Mesenchymal stem cell (in vitro differentiated cells and primary cell): ENCODE measurements at places on chromosomes 5 and 9.

GRCh38 chr9:89213396-89213880 is 34.8 kb upstream of the SHC3 start:
- H3K4me1 ChIP-seq = no peaks in the 10 kb centered on the region
- H3K36me3 ChIP-seq = no peaks in the 10 kb centered on the region
- H3K4me3 ChIP-seq = no peak overlapping the region

- no peaks in the 10 kb centered on the region for H3K36me3 ChIP-seq
- no peak overlapping the region for H3K27ac ChIP-seq
- H3K27me3 ChIP-seq = no peaks in the 10 kb centered on the region
- no peak for DNase-seq
- peaks cover 5% of the 10 kb centered on the region for H3K4me1 ChIP-seq
These were observed 48.5 kb downstream of the GDNF start for GRCh38 chr5:37791321-37791720.

GRCh38 chr5:12861886-12862654 is 957.8 kb upstream of the CTNND2 start:
- H3K4me3 ChIP-seq = no peak overlapping the region
- no peaks in the 10 kb centered on the region for H3K4me1 ChIP-seq
- no peaks in the 10 kb centered on the region for H3K27me3 ChIP-seq
- no peak overlapping the region for H3K27ac ChIP-seq

GRCh38 chr9:8261737-8262136 is 462.2 kb upstream of the DMAC1 start:
- no peak overlapping the region for H3K4me3 ChIP-seq
- DNase-seq = no peak
- no peak overlapping the region for H3K27ac ChIP-seq
- H3K36me3 ChIP-seq = no peaks in the 10 kb centered on the region
- H3K4me1 ChIP-seq = no peaks in the 10 kb centered on the region
- no peaks in the 10 kb centered on the region for H3K27me3 ChIP-seq

GRCh38 chr5:177006265-177006972 is at the start of gene UIMC1:
UIMC1 (minus strand) TSS chr5:177006779; CDS start chr5:176982615, 24,164 bp downstream.
- peaks cover 8% of the 10 kb centered on the region for H3K4me1 ChIP-seq
- peak; percentile 91 for DNase-seq
- H3K27ac ChIP-seq = peak within 1 kb of the TSS; percentile 80
- no peaks in the 10 kb centered on the region for H3K27me3 ChIP-seq

DNA sequence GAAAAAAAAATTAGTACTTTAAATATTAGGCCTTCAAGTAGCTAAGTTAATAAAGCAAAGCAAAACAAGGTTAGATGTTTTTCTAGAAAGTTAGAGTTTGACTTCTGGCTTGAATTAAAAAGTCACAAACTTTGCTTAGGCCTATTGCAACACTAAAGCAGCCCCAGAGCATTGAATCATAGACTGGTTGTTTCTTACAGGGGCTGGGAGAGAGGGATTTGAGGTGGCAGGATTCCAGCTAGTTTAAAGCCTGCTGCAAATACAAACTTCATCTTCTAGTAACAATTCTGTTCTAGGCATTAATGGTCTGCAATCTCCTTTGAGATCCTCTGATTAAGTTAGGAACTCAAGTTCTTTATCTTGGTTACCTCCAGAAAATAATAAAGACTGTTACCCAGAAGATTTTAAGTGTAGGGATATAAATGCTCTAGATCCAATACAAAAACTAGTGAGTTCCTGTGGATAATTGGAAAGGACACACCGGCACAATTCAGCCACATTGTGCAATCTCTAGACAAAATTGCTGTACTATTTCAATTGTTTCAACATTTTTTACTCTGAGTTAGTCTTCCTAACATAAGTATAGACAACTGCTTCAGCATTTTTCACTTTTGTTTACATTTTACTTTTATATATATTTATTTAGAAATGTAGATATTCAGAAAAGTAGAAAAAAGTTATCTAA is 12.6 kb downstream of the OR13C5 start:
- DNase-seq = no peak
- H3K27me3 ChIP-seq = no peaks in the 10 kb centered on the region
- no peak overlapping the region for H3K4me3 ChIP-seq
- H3K36me3 ChIP-seq = no peaks in the 10 kb centered on the region
- no peak overlapping the region for H3K27ac ChIP-seq

GRCh38 chr9:90789862-90790261 is 11.8 kb upstream of the SYK start:
- no peak overlapping the region for H3K27ac ChIP-seq
- no peak overlapping the region for H3K4me3 ChIP-seq
- H3K36me3 ChIP-seq = no peaks in the 10 kb centered on the region
- DNase-seq = no peak
- no peaks in the 10 kb centered on the region for H3K27me3 ChIP-seq
- H3K4me1 ChIP-seq = no peaks in the 10 kb centered on the region

DNA sequence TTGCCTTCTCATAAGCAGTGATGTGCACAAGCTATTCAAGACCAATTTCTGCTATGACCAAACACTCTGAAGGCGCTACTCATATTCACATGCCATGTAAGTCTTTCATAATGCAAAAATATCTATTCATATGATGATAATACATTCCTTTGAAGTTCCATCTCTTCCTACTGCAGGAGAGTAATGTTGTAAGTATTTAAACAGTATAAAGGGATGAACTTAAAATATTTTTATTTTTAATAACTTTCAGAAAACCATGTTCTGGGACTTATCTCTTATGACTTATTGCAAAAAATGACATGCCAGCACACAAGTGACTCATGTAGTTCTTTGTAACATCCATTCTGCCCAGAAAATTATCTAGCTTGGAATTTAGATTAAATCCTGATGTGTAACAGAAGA is 376.4 kb downstream of the KCTD16 start:
- DNase-seq = no peak
- H3K27ac ChIP-seq = no peak overlapping the region
- no peaks in the 10 kb centered on the region for H3K27me3 ChIP-seq
- H3K4me1 ChIP-seq = no peaks in the 10 kb centered on the region

- H3K4me1 ChIP-seq = no peaks in the 10 kb centered on the region
- no peak overlapping the region for H3K4me3 ChIP-seq
- H3K27ac ChIP-seq = no peak overlapping the region
- H3K36me3 ChIP-seq = no peaks in the 10 kb centered on the region
- no peak for DNase-seq
- H3K27me3 ChIP-seq = no peaks in the 10 kb centered on the region
These were observed 128.1 kb upstream of the FAM174A start for GRCh38 chr5:100407053-100407452.

DNA sequence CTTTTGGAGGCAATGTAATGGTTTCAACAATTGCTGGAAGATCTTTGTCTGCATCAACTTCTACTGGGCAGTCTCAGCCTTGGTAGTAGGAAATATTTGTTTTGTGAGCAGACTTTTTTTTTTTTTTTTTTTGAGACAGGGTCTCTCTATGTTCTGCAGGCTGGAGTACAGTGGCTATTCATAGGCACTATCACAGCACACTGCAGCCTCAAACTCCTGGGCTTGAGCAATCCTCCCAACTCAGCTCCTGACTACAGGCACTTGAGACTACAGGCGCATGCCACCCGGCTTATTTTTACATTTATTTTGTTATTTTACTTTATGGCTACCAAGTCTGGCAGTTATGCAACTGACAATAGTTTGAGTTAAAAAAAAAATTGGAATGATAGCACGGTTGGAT is 187.3 kb downstream of the SNX18 start:
- H3K4me3 ChIP-seq = no peak overlapping the region
- H3K27me3 ChIP-seq = no peaks in the 10 kb centered on the region
- DNase-seq = peak; percentile 42
- H3K4me1 ChIP-seq = peaks cover 6% of the 10 kb centered on the region
- H3K27ac ChIP-seq = no peak overlapping the region

DNA sequence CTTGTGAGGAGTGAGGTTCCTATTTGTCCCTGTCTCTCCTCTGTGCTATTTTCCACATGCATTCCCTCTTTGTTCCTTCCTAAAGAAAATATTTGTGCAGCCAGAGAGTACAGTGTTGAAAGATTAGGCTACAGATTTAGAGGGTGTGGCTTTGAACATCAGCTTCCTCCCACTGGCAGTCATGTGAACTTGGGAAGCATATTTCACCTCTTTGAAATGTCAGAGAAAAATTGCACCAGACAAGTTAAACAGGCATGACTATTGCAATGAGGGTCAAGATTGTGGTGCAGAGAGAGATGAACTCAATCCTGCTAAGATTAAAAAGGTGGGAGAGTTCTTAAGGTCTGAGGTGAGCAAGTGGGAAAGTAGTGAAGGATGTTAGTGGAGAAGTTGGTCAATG is 641.0 kb downstream of the DNAH5 start:
- no peak overlapping the region for H3K27ac ChIP-seq
- H3K36me3 ChIP-seq = no peaks in the 10 kb centered on the region
- no peaks in the 10 kb centered on the region for H3K27me3 ChIP-seq
- no peak for DNase-seq
- H3K4me1 ChIP-seq = no peaks in the 10 kb centered on the region

DNA sequence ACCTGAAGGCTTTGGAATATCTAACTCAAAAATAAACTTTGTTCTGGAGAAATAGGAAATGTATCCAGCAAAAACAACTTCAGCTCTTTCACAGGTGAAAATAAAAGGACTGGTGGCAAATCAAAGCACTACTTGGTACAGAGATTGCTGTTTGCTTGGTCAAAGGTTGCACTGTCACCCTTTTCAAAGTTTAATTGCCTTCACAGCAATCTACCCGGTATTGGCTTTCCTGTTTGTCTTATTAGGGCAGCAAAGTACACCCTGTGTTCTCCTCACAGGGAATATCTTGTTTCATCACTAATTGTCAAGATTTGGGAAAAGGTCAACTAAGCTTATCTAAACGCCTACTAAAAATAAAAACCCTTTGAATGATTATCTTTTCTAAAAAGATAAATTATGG is 214.1 kb upstream of the ADCY2 start:
- no peaks in the 10 kb centered on the region for H3K4me1 ChIP-seq
- no peak overlapping the region for H3K27ac ChIP-seq
- H3K27me3 ChIP-seq = no peaks in the 10 kb centered on the region
- DNase-seq = no peak
- H3K36me3 ChIP-seq = no peaks in the 10 kb centered on the region

- H3K4me3 ChIP-seq = no peak overlapping the region
- H3K27me3 ChIP-seq = no peaks in the 10 kb centered on the region
- peak; percentile 65 for DNase-seq
- H3K36me3 ChIP-seq = peaks cover 83% of the 10 kb centered on the region
- H3K4me1 ChIP-seq = no peaks in the 10 kb centered on the region
- no peak overlapping the region for H3K27ac ChIP-seq
These were observed 18.4 kb downstream of the SLC25A46 start for GRCh38 chr5:110757118-110757729.

DNA sequence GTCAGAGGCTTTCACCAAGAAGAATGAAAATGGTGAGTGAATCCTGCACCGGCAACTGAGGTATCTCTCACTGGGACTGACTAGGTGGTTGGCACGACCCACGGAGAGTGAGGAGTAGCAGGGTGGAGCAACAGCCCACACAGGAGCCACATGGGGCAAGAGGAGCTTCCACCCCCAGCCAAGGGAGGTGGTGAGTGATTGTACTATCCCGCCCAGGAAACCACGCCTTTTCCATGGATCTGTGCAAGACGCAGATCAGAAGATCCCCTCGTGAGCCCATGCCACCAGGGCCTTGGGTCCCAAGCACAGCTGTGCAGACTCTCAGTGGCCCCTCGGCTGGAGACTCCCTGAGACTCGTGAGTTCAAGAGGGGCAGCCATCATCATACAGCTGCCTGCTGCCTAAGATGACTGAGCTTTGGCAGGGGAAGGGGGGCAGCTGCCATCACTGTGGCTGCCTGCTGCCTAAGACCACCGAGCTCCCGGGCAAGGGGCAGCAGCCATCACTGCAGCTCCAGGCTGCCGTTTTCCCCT is 229.5 kb downstream of the AP3B1 start:
- H3K4me3 ChIP-seq = no peak overlapping the region
- peaks cover 3% of the 10 kb centered on the region for H3K4me1 ChIP-seq
- H3K27me3 ChIP-seq = no peaks in the 10 kb centered on the region
- no peak overlapping the region for H3K27ac ChIP-seq

GRCh38 chr5:165497707-165498106 is 1992.3 kb downstream of the MAT2B start:
- H3K4me3 ChIP-seq = no peak overlapping the region
- no peaks in the 10 kb centered on the region for H3K36me3 ChIP-seq
- H3K27ac ChIP-seq = no peak overlapping the region
- no peaks in the 10 kb centered on the region for H3K4me1 ChIP-seq

DNA sequence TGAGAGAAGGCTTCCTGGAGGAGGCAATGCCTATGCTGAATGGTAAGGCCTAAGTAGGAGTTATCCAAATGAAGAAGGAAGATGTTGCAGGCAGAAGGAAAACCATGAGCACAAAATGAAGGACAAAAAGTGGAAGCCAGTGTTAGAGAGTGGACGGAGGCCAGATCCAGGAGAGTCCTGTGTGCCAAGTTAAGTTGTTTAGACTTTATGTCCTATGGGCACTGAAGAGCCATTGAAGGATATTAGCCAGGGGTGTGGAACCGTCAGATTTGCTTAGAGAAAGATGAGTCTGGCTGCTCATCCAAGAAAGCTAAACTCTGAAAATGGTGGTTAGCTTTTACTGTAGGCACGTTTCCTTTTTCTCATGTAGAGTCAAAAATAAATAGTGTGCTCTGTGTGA is 254.7 kb downstream of the ADAMTSL1 start:
- H3K27ac ChIP-seq = no peak overlapping the region
- no peaks in the 10 kb centered on the region for H3K36me3 ChIP-seq
- DNase-seq = no peak
- H3K4me3 ChIP-seq = no peak overlapping the region
- no peaks in the 10 kb centered on the region for H3K4me1 ChIP-seq

GRCh38 chr9:123376218-123377071 is 20.4 kb downstream of the CRB2 start:
- DNase-seq = no peak
- peaks cover 52% of the 10 kb centered on the region for H3K4me1 ChIP-seq
- H3K27ac ChIP-seq = peak overlapping the region; percentile 42
- H3K36me3 ChIP-seq = no peaks in the 10 kb centered on the region
- peaks cover 65% of the 10 kb centered on the region for H3K27me3 ChIP-seq

GRCh38 chr9:110809038-110809595 is 140.5 kb downstream of the MUSK start:
- H3K27ac ChIP-seq = no peak overlapping the region
- no peak for DNase-seq
- H3K36me3 ChIP-seq = no peaks in the 10 kb centered on the region
- H3K4me3 ChIP-seq = no peak overlapping the region

- H3K27me3 ChIP-seq = no peaks in the 10 kb centered on the region
- peaks cover 4% of the 10 kb centered on the region for H3K4me1 ChIP-seq
- H3K27ac ChIP-seq = no peak overlapping the region
- DNase-seq = no peak
- H3K4me3 ChIP-seq = no peak overlapping the region
These were observed 14.7 kb downstream of the ENC1 start for GRCh38 chr5:74625742-74626241.
